IMR-90 (cell line): ENCODE measurements at places on chromosomes 7 and 10. TPM values are rescaled to one million over a fixed set of nuclear protein-coding genes. Genes with fewer than 3 reads are reported as not detected.

RAPGEF5 gene
- 0.18 and 0.28 TPM in 2 replicates for total RNA-seq

PHYHIPL gene
- total RNA-seq: not detected in 2 replicates

GPR158 gene
- total RNA-seq: not detected in 2 replicates

MGMT gene
- total RNA-seq: 11.1 and 11.5 TPM in 2 replicates

CNNM1 gene
- 0.18 and 0.28 TPM in 2 replicates for total RNA-seq

CPA1 gene
- total RNA-seq: not detected in 2 replicates

DRGX gene
- not detected in 2 replicates for total RNA-seq

UNCX gene
- total RNA-seq: not detected in 2 replicates

RNF148 gene
- not detected in 2 replicates for total RNA-seq

LRIT1 gene
- not detected in 2 replicates for total RNA-seq

HECW1 gene
- 1.1 and 1.3 TPM in 2 replicates for total RNA-seq

OR2A5 gene
- not detected in 2 replicates for total RNA-seq

CLRN3 gene
- total RNA-seq: not detected in 2 replicates

NRP1 gene
- 191 and 227 TPM in 2 replicates for total RNA-seq

SLC18A3 gene
- total RNA-seq: not detected in 2 replicates
